Mucosa of gallbladder (tissue), 1 donor: ENCODE measurements at places on chromosomes 7 and 10. TPM values are rescaled to one million over a fixed set of nuclear protein-coding genes. Genes with fewer than 3 reads are reported as not detected.

DNA sequence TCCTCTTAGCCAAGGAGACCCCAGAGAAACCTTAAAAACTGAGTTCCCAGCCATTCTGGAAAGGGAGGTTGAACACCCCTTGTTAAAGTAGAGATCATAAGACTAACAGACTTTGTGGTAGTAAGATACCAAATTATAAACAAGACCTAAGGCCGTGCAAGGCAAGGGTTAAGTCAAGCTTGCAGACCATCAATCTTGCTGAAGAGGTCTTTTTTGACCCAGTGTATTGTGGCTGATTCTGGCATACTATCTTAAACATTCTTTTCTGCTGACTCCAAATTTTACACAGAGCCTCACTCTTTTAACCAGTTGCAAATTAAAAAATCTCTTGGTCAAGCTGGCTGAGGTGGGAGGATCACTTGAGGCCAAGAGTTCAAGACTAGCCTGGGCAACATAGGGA, 1.2 kb upstream of the TBRG4 start:
- no peak for DNase-seq

NCF1 gene
- total RNA-seq = 6.8 TPM

DNA sequence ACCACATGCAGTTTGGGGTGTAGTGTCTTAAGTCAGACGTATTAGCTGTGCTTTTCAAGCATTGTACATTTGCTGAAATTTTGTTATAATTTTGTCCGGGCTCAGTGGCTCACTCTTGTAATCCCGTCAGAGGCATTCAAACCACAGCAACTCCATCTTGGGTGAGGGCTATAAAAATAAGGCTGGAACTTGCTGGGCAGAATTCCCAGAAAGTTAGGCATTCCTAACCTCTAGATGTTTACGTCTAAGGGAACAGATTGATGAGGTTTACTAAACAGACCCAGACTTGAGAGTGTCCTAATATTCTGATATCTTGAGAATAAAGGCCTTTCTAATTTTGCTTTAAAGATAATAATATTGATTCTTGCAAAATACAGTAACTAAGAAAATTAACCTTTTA, 957.8 kb downstream of the NXPH1 start:
- no peak for DNase-seq

- DNase-seq = no peak
These were observed 18.6 kb downstream of the OCM2 start for GRCh38 chr7:97971120-97971989.

DNA sequence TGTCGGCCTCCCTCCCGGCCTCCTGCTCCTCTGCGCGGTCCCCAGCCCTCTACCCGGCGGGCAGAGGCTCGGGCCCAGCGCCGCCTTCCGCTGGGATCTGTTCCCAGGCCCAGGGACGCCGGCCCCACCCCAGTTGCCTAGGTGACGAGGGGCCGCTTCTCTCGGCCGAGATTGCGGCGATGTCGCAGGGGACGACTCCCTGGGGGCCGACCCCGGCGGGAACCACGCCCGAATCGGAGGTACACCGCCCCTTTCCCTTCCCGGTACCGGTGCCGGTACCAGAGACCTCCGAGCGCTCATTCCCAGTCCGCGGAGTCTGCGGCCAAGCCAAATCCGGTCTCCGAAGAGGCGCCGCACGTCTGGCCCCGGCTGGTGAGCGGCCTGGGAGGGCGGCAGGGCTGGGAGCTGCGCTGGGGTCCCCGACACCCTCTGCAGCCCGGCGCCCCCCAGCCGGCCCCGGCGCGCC, at the start of gene CABCOCO1:
Gene CABCOCO1, plus strand, starts transcription at position 136 of the 466 bp plus-strand sequence. Its CDS starts 44 bp downstream, at position 180.
- peak; percentile 57 for DNase-seq

- peak; percentile 24 for DNase-seq
These were observed 5.7 kb upstream of the PRR15 start for GRCh38 chr7:29557954-29558353.

SFMBT2 gene
- 19.8 TPM for total RNA-seq

- no peak for DNase-seq
These were observed 229.9 kb downstream of the MAD1L1 start for GRCh38 chr7:2002561-2003450.

DNA sequence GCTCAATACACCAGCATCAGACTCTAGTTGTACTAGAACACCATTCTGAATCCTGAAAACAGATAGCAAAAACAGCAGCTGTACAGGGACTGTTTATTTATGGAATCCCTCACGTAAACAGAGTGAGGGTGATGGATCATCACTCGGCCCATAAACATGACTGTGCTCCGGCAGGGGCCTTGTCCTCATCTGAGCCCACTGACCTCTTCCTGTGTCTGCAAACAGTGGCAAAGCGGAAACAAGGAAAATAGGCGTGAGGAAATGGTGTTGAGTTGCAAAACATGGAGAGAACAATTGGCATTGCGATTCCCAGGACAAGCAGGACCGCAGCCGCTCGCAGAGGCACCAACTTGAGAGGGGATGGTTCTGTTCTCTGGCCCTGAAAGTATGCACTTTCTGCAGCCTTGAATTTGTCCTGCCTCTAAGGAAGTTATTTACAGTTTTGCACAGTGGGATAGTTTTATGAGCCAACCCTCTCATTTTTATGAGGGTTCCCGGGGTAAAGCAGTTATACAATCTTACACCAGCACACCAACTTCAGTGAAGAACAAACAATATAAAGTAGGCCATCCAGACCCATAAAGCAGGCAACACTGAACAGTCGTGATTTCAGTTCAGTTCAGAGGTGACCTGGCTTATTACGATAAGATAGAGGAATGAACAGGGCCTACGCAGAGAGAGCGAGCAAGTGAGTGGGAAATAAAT, 248.0 kb upstream of the FZD8 start:
- no peak for DNase-seq

CHST3 gene
- total RNA-seq = 10.3 TPM

EMX2 gene
- 2.9 TPM for total RNA-seq

SEPTIN14 gene
- total RNA-seq = not detected

DNA sequence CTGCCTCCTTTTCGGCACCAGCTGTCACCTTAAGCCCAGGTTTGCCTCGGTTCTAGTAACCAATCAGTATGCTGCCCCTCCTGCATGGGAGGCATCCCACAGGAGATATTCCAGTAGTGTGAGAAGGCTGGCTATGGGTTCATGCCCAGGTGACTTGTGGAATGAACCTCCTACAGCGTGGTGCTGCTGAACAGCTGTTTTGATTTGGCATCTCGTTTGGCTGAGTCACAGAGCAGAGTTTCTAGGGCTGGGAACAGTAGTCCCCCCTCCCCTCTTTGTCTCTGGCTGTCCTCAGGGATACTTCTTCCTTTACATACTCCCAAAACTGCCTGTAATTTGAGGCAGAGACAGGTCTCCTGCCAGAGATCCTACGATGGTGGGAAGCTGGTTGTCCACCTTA, 16.1 kb downstream of the R3HCC1L start:
- DNase-seq = no peak

MDFIC gene
- total RNA-seq = 13.7 TPM

SORCS1 gene
- 3.1 TPM for total RNA-seq

DNA sequence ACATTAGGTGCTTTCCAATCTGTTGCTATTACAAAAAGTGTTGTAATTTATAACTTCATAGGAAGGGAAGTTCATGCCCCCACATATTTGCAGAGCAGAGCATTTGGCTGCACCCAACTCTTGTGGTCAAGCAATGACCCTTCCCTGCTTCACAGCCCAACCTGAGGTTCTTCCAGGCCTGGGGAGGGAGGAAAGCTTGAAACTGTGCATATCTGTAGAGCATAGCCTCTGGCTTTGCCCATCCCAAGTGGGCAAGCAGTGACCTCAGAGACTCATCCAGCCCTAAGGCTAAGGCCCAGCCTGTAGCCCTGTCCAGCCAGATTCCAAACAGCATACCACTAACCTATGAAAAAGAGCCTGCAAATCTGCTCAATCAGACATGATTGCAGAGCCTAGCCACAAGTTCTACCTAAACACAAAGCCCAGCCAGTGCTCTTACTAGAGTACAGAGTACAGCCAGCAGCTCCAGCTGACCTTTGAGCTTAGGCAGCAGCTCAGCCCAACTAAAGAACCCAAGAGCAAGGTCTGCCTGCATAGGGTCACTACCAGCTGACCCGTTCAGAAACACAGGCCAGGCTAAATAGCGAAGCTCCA, 14.4 kb upstream of the GSTK1 start:
- DNase-seq = peak; percentile 46

DNA sequence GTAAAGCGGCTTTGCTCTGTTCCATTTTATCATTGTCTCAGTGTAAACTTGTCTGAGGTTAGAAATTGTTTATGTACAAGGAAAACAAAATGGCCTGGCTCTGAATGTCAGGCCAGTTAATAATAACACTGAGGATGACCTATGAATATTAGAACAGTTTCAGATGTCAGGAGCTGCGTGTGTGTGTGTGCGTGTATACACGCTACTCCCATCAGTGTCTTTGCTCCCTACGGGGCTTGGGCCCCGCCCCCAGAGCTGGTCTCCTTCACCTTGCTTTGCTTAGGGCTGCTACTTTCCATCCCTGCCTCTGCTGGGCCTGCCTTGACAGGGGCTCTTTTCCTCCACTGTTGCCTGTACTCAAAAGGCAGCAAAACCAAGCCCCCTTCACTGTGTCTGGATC, 142.3 kb upstream of the BET1 start:
- DNase-seq = peak; percentile 37

ZFYVE27 gene
- total RNA-seq = 49.8 TPM

CALHM3 gene
- total RNA-seq = not detected

DNA sequence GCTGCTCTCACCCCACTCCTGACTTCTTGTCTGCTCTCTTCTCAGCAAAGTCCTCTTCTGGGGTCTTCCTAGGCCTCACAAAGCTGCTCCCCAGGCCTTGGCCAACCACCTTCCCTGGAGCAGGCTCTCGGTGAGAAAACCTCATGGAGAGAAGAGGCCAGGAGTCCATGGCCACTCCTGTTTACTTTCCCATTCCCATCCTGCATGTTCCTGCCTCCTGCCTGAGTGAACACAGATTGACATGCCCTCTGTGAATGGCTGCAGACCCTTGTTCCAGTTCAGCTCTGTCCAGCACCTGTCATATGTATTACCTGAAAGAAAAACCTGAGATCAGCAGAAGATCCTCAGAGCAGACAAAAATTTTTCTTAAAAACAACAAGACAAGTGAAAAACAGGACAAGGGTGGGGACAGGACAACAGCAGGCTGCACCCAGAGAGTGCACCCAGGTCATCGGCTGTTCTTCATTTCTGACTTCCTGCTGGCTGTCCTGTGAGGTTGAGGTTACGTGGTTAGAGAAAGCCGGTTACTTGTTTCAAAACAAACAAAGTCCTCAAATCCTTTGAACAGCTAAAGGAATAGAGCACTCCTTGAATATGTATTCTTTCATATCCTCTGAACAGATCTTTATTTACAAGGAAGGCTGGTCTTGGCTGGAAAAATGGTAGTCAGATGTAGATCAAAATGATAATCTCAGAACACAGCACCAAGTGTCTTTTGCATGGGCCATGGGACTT, 34.0 kb upstream of the DLD start:
- DNase-seq = peak; percentile 36

RGR gene
- total RNA-seq = not detected

DNA sequence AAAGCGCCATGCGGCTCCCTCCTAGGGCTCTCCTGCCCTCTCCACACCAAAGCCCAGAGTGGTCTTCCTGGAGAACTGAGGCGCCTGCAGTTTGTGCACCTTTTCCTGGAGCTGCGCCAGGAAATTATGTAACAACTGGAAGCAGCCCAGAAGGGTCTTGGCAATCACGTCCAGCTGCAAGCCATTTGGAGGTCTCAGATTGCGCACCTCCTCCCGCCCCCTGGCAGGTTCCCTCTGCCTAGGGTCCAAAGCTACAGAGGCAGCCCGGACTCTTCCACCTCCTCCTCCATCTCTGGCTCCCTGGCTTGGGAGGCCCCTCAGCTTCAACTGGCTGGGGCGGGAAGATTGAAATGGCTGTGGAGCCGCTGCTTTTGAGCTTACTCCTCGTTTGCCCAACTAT, 34.0 kb upstream of the SFTPD start:
- no peak for DNase-seq

BTBD16 gene
- 1.2 TPM for total RNA-seq

TRUB1 gene
- 17.8 TPM for total RNA-seq

- DNase-seq = no peak
These were observed 75.2 kb downstream of the CDH23 start for GRCh38 chr10:71471957-71472365.

- no peak for DNase-seq
These were observed 315.6 kb downstream of the DNAJB6 start for GRCh38 chr7:157652161-157652953.

GRCh38 chr10:121076776-121077715, 225.9 kb downstream of the WDR11 start:
- peak; percentile 33 for DNase-seq

OPN1SW gene
- not detected for total RNA-seq

DNA sequence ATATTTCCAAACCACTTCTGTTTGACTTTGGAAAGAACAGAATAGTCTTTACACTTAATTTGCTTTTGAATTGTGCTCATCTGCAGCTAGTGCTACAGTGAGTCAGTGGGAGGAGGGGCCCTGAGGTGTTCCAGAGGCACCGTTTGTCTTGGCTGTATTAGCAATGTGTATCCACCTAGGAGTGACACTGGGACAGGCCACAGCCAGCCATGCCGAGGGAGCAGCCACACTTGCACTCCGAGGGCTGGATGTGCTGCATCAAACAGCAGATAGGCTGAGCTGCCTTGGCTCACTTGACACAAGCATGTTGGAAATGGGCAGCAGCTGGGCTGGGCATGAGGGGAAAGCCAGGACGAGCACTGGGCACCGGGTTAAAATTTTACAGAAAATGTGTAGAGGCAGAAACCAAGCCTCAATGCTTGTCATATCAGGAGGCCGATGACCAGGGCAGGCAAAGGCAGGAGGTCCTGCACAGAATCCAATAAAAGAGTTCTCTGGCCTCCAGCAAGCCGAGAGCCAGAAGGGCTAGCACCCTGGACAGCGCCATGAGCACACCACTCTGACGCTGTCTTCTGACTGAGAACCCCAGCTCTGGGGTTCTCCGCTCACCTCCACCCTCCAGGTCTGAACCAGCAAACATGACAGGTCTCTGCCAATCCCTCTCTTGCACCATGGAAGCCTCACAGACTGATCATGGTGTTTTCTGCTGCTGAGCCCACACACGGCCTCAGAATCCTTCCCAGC, 163.3 kb downstream of the GRID1 start:
- DNase-seq = peak; percentile 26

GRCh38 chr7:150806863-150807262, 6.3 kb downstream of the TMEM176A start:
- no peak for DNase-seq

DNA sequence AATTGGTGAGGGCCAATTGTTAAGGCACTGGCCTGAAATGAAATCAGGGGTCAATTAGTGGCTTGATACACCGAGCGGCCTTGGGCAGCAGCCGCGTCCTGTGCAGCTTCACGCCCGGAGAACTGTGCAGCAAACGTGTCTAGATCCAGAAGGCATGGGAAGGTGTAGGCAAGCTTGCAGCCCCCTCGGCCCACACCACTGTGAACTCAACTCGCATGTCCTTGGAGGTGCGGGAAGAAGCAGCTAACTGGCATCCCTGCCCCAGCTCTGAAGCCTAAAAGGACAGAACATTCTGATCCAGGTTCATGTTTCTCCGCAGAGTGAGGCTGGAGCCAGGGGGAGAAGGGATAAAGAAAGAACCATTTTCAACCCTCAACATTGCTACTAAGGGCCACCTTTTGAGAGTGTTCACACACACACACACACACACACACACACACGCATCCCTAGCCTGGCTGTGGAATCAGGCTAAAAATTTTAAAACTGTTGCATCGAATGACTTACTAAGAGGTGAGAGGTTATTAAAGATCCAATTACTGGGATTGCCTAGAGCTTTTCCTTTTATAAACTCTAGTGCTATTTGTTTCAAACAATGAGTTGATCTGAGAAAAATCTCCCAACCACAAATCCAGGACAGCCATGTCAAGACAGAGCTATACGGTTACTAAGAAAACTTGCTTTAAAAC, 104.0 kb downstream of the PARP12 start:
- DNase-seq = no peak

PKD2L1 gene
- total RNA-seq = not detected

- no peak for DNase-seq
These were observed 356.2 kb upstream of the LRGUK start for GRCh38 chr7:133770863-133771492.

GRCh38 chr10:124004663-124005004, 88.8 kb downstream of the CHST15 start:
- DNase-seq = no peak
